Stimulated activated CD4-positive, alpha-beta T cell treated with anti-CD3 and anti-CD28 coated beads, Interleukin-12 subunit alpha, Interleukin-12 subunit beta, amount 100 ng/mL, for 24 hours (primary cell): ENCODE measurements at places on chromosomes 2 and 18.

- no peak for DNase-seq
These were observed 2.4 kb downstream of the LRRFIP1 start for GRCh38 chr2:237629739-237630138.

- DNase-seq, result no peak
These were observed 21.3 kb upstream of the KLF11 start for GRCh38 chr2:10022041-10022421.

DNA sequence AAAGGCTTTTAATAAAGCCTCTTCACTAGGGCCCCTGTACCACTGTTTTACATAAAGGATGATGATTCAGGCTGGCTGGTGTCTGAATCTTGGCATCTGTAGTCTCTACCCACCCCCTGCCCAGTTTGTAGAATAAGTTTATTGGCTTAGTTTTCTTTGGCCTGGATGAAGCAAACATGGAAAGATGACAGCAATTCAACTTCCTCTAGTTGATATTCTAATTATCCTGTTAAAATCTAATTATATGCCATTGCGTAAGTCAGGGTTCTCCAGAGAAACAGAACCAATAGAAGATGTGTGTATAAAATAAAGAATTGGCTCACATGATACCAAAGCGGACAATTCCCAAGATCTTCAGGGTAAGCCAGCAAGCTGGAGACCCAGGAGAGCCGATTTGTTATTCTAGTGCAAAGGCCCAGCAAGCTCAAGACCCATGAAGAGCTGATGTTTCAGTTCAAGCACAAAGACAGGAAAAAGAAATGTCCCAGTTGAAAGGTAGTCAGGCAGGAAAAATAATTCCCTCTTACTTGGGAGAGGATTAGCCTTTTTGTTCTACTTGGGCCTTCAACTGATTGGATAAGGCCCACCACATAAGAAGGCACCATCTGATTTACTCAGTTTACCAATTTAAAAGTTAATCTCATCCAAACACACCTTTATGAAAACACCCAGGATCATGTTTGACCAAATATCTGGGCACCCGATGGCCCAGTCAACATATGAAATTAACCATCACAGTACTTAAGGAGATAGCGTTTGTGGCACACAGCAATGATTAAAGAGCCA is 82.6 kb upstream of the LYPD1 start:
- no peak for DNase-seq

DNA sequence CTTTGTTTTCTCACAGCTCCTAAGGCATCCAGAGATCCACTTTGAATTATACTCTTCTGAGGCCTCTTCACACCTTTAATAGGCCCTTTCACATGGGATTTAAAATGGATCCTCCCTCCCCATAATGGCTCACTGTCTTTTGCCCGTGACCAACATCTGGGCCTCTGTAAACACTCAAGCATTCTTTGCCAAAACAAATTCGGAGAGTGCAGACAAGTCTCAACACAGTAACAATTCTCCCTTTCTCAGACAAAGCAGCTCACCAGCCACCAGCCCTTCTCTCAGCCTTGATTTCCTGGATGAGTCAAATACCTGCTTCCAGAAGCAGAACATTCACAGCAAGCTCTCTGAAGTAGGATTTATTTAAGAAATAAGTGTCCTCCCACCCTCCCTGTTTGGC is 14.0 kb upstream of the IMP4 start:
- DNase-seq, result no peak

GRCh38 chr2:67566958-67567635 is 170.0 kb downstream of the ETAA1 start:
- DNase-seq, result no peak

DNA sequence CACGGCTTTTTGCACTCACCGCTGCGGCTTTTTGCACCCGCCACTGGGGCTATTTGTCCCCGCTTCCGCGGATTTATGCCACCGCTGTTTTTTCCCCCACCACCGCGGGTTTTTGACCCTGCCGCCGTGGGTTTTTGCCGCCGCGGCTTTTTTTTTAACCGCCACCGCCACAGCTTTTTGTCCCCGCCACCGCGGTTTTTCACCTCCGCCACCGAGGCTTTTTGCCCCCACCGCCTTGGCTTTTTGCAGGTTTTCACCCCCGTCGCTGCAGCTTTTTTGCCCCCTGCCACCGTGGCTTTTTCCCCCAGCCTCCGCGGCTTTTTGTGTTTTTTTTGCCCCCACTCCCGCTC is 2796.7 kb upstream of the TEKT4 start:
- no peak for DNase-seq
